ENCODE measurements at places on chromosomes 16 and 17.

GRCh38 chr16:270381-271255 lies 5.1 kb downstream of the RGS11 start:
- DNase-seq, result no peak

DNA sequence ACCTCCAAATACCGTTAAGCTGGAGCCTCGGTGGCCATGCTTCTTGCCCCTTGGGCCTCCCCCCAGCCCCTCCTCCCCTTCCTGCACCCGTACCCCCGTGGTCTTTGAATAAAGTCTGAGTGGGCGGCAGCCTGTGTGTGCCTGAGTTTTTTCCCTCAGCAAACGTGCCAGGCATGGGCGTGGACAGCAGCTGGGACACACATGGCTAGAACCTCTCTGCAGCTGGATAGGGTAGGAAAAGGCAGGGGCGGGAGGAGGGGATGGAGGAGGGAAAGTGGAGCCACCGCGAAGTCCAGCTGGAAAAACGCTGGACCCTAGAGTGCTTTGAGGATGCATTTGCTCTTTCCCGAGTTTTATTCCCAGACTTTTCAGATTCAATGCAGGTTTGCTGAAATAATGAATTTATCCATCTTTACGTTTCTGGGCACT lies 928 bp downstream of the HBA1 start:
- no peak for DNase-seq

GRCh38 chr17:42548070-42548837 lies 4.5 kb upstream of the HSD17B1 start:
- DNase-seq, result no peak

GRCh38 chr16:14333361-14333760 lies 262.2 kb downstream of the MRTFB start:
- DNase-seq, result no peak
